Stimulated activated CD4-positive, alpha-beta T cell treated with anti-CD3 and anti-CD28 coated beads, TNF-alpha, amount 100 ng/mL, for 24 hours (primary cell): ENCODE measurements at places on chromosomes 3 and 15.

DNA sequence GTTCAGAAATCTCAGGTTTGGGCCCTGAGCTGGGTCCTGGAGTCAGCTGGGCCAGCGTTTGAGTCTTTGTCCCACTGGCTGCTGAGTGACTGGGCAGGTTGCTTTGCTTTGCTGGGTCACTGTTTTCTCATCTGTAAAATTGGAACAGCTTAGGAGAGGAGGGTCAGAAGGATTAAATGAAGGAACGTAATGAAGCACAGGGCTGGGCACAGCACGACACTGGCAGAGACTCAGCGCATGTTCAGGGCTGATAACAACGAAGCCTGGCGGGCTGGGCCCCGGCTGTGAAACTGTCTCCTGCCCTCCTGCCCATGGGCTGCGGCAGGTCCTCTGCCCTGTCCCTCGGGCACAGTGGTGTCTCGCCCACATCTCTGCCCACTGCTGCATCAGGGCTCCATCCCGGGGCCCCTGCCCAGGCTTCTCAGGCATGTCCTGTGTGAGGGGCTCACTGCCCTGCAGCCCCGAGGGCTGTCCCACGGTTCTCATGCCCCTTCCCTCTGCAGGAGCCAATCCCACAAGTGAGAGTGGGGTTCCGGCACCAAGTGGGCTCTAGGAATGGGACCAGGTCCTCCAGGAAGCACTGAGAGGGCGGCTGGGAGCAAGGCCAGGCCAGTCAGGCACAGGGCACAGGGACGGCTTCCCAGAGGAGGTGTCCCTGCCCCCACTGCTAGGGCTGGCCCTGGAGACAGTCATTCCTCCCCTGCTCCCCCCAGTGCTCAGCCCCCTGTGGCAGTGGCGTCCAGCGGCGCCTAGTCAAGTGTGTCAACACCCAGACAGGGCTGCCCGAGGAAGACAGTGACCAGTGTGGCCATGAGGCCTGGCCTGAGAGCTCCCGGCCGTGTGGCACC lies 88.0 kb downstream of the TBC1D2B start:
- DNase-seq: no peak

- DNase-seq: no peak
Observed at GRCh38 chr3:99883693-99884092, 66.0 kb downstream of the CMSS1 start.

DNA sequence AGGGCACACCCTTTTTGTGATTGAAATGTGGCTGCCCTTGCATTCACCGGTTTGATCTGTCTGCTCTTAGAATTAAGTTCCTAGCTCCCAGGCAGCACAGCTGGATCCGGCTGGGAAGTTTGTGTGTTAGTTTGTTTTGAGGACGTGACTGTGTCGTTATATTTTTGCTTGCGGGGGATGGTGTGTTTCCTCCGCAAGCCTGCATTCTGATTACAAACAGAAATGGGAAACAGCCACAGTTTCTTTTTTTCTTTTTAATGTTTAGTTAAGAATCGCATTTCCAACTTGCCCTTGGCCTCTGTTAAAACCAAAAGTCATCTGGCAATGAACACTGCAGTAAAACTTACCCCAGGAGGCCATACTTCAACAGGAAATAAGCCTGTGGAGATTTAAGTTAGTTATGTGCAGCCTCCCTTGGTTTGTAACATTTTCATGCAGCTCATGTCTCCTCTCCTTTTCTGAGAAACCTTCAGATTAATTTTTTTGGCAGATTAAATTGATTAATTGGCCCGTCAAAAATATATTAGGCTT lies 888 bp downstream of the TMOD3 start:
- no peak for DNase-seq

DNA sequence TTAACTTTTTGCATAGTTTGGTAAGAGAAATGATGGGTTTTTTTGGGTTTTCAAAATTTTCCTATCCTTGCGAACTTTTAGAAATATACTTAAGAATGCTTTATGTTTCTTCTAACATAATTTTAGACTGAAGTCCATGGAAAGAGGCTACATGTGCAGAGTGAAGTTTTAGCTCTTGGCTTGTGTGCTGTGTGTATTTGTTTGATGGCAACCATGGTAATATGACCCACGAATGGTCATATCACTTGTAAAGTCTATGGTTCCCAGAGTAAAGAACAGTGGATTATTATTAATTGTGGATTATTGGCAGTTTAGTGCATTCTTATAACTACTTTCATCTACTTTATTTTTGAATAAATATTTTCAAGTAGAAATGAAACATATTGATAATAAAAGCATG lies 124.0 kb upstream of the GOLGA6L4 start:
- DNase-seq: no peak
